Ovary (tissue), 10 donors: ENCODE measurements at places on chromosomes 5 and 9.

- H3K4me1 ChIP-seq: no peaks in the 10 kb centered on the region
- DNase-seq: no peak
- no peaks in the 10 kb centered on the region for H3K27me3 ChIP-seq
- H3K27ac ChIP-seq: no peak overlapping the region
- no peak overlapping the region for H3K4me3 ChIP-seq
These were observed 289.8 kb downstream of the SPOCK1 start for GRCh38 chr5:137209232-137209809.

DNA sequence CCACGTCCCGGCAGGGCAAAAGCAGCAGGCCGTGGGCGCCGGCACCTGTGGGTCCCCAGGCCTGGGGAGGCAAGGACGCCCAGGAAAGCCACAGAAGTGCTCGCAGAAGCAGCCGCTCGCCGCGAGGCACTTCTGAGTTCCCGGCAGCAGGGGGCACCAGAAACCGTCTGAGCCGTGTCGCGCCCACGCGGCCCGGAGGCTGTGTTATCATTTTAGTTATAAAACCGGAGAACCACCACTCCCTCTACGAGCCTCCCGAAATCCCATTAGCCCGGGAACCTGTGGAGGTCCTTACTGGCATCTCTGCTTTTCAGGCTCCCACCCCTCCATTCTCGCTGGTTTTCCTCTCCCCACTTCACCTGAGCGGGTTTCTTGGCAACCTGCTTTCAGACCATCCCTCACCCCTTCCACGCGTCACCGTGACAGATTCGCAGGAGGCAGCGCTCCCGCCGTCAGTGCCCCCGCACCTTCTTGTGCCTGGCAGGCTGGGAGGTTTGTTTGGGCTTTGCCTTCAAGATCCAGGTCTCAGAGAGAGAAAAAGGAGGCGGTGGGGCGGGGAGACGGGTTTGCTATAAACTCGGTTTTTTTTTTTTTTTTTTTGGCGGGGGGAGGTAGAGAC lies 2.3 kb downstream of the GDNF start:
- peaks cover 1% of the 10 kb centered on the region for H3K4me1 ChIP-seq
- peak overlapping the region; percentile 17 for H3K27ac ChIP-seq
- no peaks in the 10 kb centered on the region for H3K36me3 ChIP-seq
- H3K4me3 ChIP-seq: peak overlapping the region; percentile 39

GRCh38 chr5:140611020-140611521 lies 21.9 kb downstream of the CD14 start:
- H3K4me1 ChIP-seq: no peaks in the 10 kb centered on the region
- no peak overlapping the region for H3K4me3 ChIP-seq
- H3K27ac ChIP-seq: no peak overlapping the region
- DNase-seq: no peak
- no peaks in the 10 kb centered on the region for H3K27me3 ChIP-seq
- H3K36me3 ChIP-seq: no peaks in the 10 kb centered on the region

- no peaks in the 10 kb centered on the region for H3K27me3 ChIP-seq
- H3K4me3 ChIP-seq: no peak overlapping the region
- H3K4me1 ChIP-seq: no peaks in the 10 kb centered on the region
- no peak overlapping the region for H3K27ac ChIP-seq
- no peaks in the 10 kb centered on the region for H3K36me3 ChIP-seq
These were observed 65.1 kb upstream of the PHYKPL start for GRCh38 chr5:178297751-178298150.

DNA sequence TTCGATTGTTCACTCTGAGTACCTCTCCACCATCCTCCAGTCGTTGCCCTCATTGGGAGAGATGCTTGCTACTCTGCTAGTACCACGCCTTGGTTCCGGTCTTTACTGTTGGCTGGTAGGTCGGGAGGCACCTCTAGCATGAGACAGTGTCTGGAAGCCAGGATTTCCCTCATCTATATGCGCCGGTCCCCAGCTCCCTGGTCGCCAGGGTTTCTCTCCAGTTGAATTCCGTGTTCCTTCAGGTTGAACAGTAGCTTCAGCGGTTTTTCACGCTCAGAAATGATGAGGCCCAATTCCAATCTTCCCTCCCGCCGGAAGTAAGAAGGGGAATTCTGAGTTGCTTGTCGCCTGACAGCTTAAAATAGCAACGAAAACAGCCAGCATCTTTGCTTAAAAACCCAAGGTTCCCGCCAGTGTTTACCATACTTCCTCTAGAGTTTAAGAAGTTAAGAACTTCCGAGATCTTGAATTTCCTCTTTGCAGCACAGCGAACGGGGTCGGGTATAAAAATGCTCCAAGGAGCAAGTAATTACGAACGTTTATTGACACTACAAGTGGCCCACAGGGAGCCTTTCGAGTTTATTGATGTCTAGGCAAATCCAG lies 1.3 kb upstream of the ST8SIA4 start:
- H3K27ac ChIP-seq: no peak overlapping the region
- H3K4me3 ChIP-seq: no peak overlapping the region
- no peak for DNase-seq
- H3K36me3 ChIP-seq: no peaks in the 10 kb centered on the region
- H3K4me1 ChIP-seq: no peaks in the 10 kb centered on the region
- H3K27me3 ChIP-seq: no peaks in the 10 kb centered on the region

- no peak overlapping the region for H3K27ac ChIP-seq
- H3K4me3 ChIP-seq: no peak overlapping the region
These were observed 876.1 kb downstream of the TLE4 start for GRCh38 chr9:80447876-80448275.

- peaks cover 3% of the 10 kb centered on the region for H3K4me1 ChIP-seq
- no peaks in the 10 kb centered on the region for H3K27me3 ChIP-seq
- DNase-seq: no peak
- H3K27ac ChIP-seq: no peak overlapping the region
These were observed 70.4 kb upstream of the DAB2 start for GRCh38 chr5:39495227-39495626.

DNA sequence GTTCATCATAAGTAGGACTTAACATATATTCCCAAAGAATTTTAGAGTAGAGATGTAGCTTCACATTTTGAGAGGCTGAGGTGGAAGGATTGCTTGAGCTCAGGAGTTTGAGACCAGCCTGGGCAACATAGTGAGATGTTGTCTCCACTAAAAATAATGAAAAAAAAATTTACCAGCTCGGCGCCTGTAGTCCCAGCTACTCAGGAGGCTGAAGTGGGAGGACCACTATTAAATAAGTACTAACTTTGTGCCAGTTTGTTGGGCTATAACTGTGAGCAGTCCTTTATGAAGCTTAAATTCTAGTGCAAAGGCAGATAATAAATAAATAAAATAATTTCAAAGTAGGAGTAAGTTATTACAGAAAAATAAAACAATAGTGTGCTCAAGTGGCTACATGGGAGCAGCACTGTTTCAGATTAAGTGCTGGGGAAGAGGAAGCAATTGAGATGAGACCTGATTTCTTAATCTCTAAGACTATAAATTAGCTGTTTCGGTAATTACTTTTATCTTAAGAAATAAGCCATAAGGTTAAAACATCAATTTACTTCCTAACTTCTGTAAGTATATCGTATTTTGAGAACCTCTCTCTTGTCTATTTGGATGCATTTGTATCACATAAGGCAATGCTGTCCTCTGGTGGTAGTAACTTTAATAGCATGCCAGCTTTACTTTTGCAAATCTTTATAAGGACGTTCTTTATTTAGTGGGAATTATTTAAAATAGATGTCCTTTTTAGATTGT lies 98.9 kb downstream of the CSNK1G3 start:
- DNase-seq: no peak
- H3K36me3 ChIP-seq: no peaks in the 10 kb centered on the region
- no peaks in the 10 kb centered on the region for H3K27me3 ChIP-seq
- no peak overlapping the region for H3K4me3 ChIP-seq
- H3K4me1 ChIP-seq: no peaks in the 10 kb centered on the region

DNA sequence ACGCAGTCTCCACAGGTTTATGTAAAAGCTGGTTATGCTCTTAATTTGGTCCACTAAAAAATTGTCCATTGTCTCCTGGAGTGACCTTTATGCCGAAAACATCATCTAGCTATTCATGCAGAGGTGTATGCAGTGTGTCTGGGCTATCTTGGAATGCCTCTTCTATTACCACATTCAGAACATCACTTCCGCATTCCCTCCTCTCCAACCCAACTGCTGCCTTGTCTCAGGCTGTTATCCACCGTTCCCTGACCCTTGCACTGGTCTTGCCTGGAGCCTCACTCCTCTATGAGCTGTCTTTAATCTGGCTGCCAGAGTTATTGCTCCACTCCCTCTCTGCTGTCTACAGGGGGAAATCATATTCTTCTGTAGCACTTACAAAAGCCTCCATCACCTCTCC lies 214.1 kb upstream of the ANKRD55 start:
- no peaks in the 10 kb centered on the region for H3K36me3 ChIP-seq
- no peaks in the 10 kb centered on the region for H3K4me1 ChIP-seq
- H3K27me3 ChIP-seq: no peaks in the 10 kb centered on the region
- DNase-seq: peak; percentile 62
- no peak overlapping the region for H3K27ac ChIP-seq

DNA sequence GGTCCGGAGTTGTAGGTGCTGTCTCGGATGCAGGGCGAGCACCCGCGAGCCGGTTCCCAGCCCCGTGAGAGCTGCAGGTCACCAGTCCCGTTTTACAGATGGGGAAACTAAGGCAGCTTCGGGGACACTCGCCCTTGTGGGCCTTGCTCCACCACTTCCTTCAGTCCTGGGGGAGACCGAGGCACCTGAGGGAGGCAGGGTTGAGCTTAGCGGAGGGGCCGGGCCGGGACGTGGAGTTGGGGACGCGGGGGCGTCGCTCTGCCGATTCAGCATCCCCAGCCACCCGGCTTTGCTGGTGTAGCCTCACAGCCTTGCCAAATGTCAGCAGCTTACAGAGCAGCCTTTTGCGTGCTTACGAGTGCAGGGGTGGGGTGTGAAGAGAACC lies 530 bp downstream of the BBLN start:
- no peak for DNase-seq
- peaks cover 3% of the 10 kb centered on the region for H3K4me1 ChIP-seq
- peak overlapping the region; percentile 85 for H3K4me3 ChIP-seq
- no peaks in the 10 kb centered on the region for H3K36me3 ChIP-seq

DNA sequence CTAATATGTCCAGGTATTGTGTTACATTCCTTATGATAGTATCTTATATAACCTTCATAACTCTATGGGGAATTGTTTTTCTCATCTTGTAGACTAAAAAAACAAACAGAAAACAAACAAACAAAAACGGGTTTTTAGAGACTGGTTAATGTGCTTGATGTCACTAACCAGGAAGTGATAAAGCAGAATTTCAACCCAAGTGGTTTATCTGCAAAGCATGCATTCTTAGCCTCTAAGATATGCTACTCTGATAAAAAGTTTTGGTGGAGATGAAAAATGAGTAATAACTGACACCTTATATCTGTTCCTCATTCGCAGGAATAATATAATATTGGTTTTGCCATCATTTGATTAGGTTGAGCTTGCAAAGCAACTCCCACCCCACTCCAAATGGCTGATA lies 53.4 kb downstream of the PUM3 start:
- H3K27me3 ChIP-seq: no peaks in the 10 kb centered on the region
- no peak for DNase-seq
- no peaks in the 10 kb centered on the region for H3K4me1 ChIP-seq
- H3K27ac ChIP-seq: no peak overlapping the region
- no peaks in the 10 kb centered on the region for H3K36me3 ChIP-seq

DNA sequence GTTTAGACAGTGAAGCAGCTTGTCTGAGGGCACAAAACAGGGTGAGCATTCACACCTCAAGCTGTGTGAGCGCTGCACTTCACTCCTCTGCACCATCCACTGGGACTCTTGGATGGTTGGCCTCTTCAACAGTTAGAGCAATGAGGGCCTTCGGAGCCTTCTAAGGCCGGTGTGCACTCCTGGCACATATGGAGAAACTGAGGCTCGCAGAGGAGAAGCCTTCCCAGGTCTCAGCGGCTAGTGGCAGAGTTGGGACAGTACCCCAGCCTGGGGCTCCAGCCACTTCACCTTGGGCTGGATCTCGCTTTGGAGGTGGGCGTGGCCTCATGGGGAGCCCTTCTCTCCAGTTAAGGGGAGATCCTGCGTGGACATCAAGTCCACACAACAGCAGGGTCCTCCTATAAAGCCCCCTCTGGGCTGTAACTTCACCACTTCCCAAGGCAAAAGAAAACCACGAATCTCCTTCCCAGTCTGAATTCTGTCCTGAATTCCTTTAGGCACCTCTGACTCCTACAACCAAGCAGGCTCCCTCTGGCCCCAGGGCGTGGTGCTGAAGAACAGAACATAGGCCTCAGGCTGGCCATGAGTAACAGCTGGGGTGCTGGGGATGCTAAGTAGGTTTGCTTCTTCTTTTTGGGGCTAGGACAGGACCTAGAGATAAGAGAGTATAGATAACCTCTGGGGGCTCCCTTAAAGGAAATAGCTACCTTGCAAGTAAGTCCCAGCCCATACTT lies 30.5 kb upstream of the CSF1R start:
- peaks cover 4% of the 10 kb centered on the region for H3K4me1 ChIP-seq
- peaks cover 3% of the 10 kb centered on the region for H3K36me3 ChIP-seq
- no peak overlapping the region for H3K27ac ChIP-seq
- H3K4me3 ChIP-seq: no peak overlapping the region
- no peaks in the 10 kb centered on the region for H3K27me3 ChIP-seq
- no peak for DNase-seq

DNA sequence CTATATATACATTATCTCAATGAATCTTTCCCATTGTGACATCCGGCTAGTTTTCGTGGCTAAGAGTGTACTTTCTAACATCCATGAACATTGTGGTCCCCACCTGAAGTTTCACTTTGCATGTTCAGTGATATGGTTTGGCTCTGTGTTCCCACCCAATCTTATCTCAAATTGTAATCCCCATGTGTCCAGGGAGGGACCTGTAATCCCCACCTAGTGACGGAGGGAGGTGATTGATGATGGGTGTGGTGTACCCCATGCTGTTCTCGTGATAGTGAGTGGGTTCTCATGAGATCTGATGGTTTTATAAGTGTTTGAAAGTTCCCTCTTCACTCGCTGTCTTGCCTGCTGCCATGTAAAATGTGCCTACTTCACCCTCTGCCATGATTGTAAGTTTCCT lies 28.1 kb downstream of the MRPL22 start:
- no peak for DNase-seq
- no peak overlapping the region for H3K4me3 ChIP-seq
- no peak overlapping the region for H3K27ac ChIP-seq
- H3K36me3 ChIP-seq: no peaks in the 10 kb centered on the region
- H3K27me3 ChIP-seq: no peaks in the 10 kb centered on the region

DNA sequence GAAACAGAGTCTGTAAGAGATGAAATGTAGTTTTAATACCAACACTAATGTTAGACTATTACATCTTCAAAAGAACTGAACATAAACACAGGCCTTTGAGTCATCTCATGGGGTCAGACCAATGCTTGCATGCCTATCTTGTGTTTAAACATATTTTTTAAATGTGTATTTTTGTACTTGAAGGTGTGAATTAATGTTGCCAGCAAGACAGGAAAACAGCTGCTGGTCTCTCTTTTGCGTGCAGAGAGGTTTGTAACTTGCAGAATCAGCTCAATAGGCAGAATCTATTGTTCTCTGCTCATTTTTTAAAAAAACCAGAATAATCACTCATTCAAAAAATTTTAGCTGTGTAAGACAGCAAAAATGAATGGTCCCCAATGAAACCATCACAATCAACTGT lies 180.2 kb downstream of the ALDH1A1 start:
- no peaks in the 10 kb centered on the region for H3K27me3 ChIP-seq
- H3K27ac ChIP-seq: no peak overlapping the region
- H3K36me3 ChIP-seq: no peaks in the 10 kb centered on the region
- no peak for DNase-seq
- H3K4me1 ChIP-seq: no peaks in the 10 kb centered on the region
- H3K4me3 ChIP-seq: no peak overlapping the region
